SIG-M5 (cell line): ENCODE measurements at places on chromosomes 16 and 17.

- no peak for DNase-seq
Observed at GRCh38 chr17:77140878-77141767, at the start of gene SEC14L1. Gene SEC14L1, plus strand, starts transcription at chr17:77140969. Its CDS starts 2,628 bp downstream, at chr17:77143597.

GRCh38 chr17:43175213-43176118 is 4.5 kb downstream of the NBR1 start:
- no peak for DNase-seq

- no peak for DNase-seq
Observed at GRCh38 chr16:54316095-54316889, 29.7 kb upstream of the IRX3 start.

GRCh38 chr16:80836202-80836601 is 31.8 kb upstream of the CDYL2 start:
- no peak for DNase-seq

GRCh38 chr17:21841839-21842238 is 149.5 kb downstream of the KCNJ18 start:
- DNase-seq = no peak

GRCh38 chr17:7426203-7426863 is 917 bp downstream of the SPEM2 start:
- DNase-seq = no peak

GRCh38 chr17:956905-957304 is 22.7 kb downstream of the NXN start:
- DNase-seq = no peak

GRCh38 chr17:7881276-7882054 is 7.1 kb upstream of the CHD3 start:
- DNase-seq = no peak

- no peak for DNase-seq
Observed at GRCh38 chr17:3990386-3991127, 26.3 kb upstream of the ATP2A3 start.

GRCh38 chr16:60648290-60648689 is 1387.9 kb downstream of the CDH8 start:
- DNase-seq = no peak

- no peak for DNase-seq
Observed at GRCh38 chr16:65727534-65728137, 605.8 kb upstream of the CDH11 start.
